ENCODE measurements at places on chromosomes 12 and 14.
A peak's percentile ranks its signal among the peaks of the same experiment; 100 is the strongest.

DNA sequence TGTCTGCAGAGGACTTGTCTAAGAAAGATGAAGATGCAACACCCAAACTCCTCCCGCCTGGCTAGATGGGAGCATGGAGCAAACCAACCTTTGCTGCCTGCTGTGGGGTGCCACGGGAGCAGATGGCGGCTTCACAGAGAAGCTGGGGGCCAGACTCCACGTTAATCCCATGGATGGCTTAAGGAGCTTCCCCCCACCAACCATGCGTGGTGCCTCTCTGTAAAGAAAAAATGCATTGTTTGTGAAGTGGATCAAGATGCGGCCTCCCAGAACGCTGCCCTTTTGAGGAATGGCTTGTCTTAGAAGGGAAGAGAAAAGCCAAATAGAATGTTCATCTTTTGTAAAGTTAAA, 15.6 kb downstream of the MVK start:
- DNase-seq: no peak

DNA sequence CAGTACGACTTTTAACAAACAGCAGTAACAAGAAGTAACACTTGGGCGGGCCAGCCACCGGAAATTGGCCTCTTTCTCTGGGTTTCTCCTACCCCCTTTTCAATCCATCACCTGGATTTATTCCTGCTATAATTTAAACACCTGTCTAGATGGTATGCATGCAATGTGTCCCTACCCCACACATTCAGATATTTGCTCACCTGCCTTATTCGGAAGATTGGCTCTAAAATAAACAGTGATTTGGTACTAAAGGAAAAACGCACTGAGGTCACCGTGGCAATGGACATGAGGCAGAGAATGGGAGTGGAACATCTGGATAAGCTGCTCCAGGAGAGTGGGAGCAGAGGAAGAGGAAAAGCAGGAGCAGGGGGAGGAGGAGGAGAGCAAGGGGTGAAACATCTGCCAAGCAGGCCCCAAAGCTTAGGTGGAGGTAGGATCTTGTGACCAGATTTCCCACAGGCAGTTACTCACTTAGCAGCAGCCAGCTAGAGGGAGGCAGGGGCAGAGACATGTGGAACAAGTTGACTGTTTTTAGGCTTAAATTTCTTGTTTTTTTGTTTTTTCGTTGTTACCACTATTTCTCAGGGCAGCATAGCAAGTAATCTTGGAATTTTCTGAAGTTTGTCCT, 150.9 kb downstream of the TTLL5 start:
- DNase-seq: no peak

DNA sequence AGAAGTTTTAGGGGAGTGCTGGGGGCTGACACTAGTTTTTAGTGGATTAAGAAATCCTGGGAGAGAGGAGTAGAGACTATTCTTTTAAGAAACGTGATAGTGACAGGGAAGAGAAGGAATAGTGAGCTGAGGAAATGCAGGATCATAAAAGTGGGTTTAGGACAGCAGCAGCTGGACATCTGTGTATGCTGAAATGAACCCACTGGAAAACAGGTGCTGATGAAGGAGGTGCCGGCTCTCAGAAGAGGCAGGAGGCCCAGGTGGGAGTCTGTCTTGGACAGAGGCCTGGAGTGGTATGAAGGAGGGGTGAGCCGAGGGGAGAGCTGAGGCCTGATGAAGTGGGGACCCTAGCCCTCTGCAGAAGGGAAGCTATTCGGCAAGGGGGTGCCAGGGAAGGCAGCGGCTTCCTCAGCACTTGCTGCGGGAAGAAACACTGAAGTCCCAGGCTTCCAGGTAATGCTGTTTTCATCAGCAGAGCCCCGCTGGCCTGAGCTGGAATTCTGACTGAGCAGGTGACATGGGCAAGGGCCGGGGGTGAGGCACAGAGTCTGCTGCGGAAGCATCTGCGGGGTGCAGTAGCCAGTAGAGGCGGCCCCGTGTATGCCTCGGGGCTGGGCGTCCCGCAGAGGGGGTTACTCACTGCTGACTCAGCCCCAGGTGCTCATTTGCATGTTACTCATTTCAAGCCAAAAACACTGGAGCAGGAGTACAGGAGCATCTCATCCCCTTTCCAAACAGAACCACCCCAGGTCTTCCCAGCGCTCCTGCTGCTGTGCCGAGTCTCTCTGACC, 89.7 kb downstream of the TMCC3 start:
- peak; percentile 70 for DNase-seq

GRCh38 chr12:101696251-101697196, 916 bp upstream of the CHPT1 start:
- no peak for DNase-seq

- no peak for DNase-seq
Observed at GRCh38 chr12:32303174-32303549, 96.2 kb upstream of the FGD4 start.

- DNase-seq: no peak
Observed at GRCh38 chr12:11702959-11703358, 53.5 kb downstream of the ETV6 start.

DNA sequence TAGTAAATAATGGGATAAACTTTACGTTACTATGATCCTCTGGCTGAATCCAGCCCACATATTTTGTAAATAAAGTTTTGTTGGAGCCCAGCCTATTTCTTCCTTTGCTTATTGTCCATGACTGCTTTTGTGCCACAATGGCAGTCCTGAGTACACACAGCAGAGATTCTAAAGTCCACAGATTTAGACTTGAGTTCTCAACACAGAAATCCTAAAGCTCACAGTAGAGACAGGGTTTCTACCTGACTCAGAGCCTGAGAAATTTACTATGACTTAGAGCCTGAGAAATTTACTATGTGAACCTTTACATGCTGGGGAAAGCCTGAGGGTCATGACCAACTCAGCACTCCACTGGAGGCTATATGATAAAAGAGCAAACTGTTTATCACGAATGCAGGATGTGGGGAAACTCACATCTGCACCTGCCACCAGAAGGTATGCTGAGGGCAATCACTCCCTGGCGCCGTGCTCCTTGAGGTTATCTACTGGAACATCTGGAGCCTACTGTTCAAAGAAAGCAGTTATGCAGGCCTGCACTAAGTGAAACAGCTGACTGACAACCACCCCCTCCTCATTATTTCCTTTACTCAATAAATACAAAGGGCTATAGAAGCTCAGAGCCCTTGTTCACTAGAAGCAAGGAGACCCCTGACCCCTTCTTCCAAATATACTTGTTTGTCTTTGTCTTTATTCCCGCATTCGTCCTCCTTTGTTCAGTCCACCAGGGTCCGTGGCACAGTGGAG, 52.6 kb upstream of the BICD1 start:
- no peak for DNase-seq

DNA sequence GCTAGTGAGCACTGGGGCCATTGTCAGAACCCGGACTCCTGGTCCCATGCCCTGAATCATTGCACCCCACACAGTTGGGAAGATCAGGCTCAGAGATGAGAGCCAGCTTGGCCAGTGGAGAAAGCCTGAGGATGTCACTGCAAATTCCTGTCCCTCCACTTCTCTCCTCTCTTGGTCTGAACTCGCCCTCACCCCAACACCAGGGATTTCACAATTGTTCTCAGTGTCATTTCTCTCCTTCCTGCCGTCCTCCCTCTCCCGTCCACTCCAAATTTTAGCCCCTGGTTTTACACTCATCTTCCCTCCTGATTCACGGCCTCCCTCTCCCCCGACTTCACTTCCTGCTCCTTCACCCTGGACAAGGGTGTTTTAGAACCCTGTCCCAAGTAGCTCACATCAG, 11.1 kb downstream of the KRT75 start:
- DNase-seq: no peak

DNA sequence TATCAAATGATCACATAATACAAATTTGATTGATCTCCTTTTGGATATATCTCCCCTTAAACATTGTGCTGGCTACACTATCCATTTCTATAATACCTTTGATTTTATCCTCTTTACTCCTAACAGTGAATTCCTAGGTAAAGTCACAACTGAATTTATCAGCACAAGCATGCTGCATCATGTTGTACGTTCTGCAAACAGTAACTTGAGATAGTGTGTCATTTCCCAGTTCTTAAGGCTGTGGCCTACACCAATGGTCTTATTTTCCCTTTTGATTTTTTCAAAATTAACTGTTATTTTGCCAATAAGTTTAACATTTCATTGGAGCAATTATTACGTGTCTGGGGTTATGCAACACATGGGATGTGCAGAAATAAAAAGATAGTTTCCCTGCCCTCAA, 24.8 kb downstream of the PRKCH start:
- DNase-seq: no peak

GRCh38 chr14:73723797-73724661, 9.8 kb upstream of the PNMA1 start:
- DNase-seq: no peak

GRCh38 chr14:68463299-68463698, 329.6 kb downstream of the ZFP36L1 start:
- DNase-seq: no peak

GRCh38 chr14:91229743-91230200, 14.7 kb downstream of the GPR68 start:
- no peak for DNase-seq

- no peak for DNase-seq
Observed at GRCh38 chr14:55867311-55867710, 250.9 kb upstream of the PELI2 start.

GRCh38 chr14:53896726-53897125, 59.9 kb downstream of the BMP4 start:
- DNase-seq: no peak

- DNase-seq: no peak
Observed at GRCh38 chr12:87866578-87867292, 162.5 kb downstream of the C12orf50 start.

GRCh38 chr12:119980242-119980641, 8.8 kb upstream of the BICDL1 start:
- no peak for DNase-seq

GRCh38 chr12:54988402-54989054, 4.0 kb upstream of the TESPA1 start:
- DNase-seq: no peak

DNA sequence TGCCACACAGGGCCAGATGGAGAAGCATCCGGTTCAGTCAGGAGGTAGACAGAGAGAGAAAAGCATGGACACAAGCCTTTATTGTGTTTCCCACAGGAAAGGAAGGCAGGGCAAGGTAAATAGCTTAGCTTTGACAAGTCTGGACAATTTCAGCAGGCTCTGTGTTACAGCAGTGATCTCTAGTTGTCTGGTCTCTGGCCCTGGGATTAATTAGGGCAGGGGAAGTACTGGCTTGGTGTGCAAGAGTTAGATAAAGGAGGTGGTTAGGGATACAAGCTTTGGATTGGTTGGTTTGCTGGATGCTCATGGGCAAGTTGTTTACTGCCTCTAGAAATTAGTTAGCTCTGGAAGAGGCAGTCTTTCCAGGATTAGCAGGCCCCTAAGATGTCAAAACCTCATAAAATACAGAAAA, 15.1 kb upstream of the NGDN start:
- no peak for DNase-seq

GRCh38 chr12:113727651-113728061, 238.5 kb downstream of the RBM19 start:
- DNase-seq: no peak

- no peak for DNase-seq
Observed at GRCh38 chr12:124704619-124705018, 137.2 kb upstream of the NCOR2 start.

DNA sequence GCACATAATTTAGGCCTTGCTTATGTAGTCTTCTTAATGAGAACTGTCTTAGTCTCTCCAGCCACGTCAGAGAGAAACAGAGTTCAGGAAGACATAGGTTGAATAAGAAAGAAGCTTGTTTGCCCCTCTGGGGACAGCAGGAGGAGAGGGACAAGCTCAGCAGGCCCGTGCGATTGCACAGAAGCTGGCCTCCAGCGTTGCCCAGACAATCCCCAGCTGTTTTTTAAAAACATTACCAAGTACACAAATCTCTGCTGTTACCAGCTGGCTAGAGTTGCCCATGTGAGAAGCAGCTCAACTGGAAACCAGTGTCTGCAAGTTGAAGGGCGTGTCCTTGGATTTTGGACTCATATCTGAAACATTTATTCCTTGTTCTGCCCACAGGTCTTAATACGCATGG, 232.6 kb downstream of the EFCAB11 start:
- DNase-seq: no peak

GRCh38 chr14:67942080-67942710, 122.6 kb downstream of the RAD51B start:
- DNase-seq: no peak

- no peak for DNase-seq
Observed at GRCh38 chr14:91059576-91060350, 678 bp downstream of the RPS6KA5 start.

- no peak for DNase-seq
Observed at GRCh38 chr14:106874350-106874749, 1348.0 kb downstream of the TMEM121 start.

DNA sequence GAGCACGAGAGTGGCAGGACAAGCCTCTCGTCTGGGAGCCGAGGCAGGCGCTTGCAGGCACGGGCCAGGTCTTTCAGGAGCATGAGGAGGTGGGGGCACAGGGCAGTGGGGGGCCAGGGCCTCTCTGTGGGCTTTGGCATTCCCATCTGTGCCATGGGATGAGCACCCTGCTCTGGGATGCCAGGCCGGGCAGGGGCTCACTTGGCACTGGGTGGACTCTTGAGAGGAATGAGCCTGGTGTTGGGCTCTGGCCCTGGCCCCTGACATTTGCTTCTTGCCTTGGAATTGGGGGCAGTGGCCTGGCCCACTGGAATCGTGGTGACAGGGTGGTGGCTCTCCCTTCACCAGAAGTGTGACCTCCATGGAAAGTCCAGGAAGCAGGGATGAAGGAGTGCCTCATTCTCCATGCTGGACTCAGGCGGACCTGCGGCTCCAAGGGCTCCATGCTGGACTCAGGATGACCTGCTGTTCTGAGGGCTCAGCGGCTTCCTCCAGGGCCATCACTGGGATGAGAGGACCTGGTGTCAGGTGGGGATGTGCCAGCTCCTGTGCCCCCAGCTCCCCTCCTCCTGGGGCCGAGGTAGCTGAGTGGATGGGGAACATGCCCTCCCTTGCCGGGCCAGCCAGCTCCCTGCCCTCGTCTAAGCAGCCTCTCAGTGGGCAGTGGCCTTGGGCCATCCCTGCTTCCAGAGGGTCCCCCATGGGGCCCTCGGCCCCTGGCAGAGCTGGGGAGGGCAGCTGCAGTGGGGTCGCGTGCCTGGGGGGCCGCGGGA, 220.3 kb downstream of the KIF26A start:
- no peak for DNase-seq

GRCh38 chr12:3259973-3260372, 182.8 kb downstream of the TSPAN9 start:
- DNase-seq: no peak

GRCh38 chr14:27727251-27727770, 1039.3 kb upstream of the FOXG1 start:
- DNase-seq: no peak

GRCh38 chr14:102737402-102738372, 39.6 kb upstream of the TRAF3 start:
- no peak for DNase-seq

- DNase-seq: no peak
Observed at GRCh38 chr14:96129128-96129736, 75.4 kb upstream of the BDKRB2 start.

DNA sequence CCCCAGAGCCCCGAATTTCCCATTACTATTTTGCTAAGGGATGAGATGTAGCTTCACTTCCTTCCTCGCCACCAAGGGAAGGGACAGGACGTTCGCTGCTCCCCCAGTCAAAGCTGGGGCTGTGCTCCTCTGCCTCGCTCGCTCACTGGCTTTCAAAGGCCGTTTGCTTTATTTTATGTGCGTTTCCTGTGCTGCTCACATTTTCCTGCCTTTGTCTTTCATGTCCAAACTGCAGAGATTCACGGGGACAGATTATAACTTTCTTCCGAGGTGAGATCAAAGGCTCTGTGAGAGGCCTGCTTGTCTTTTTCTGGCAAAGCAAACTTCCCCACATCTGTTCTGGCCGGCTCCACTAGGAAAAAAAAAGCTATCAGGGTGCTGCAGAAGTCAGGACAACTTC, 76.0 kb upstream of the FZD10 start:
- DNase-seq: no peak

Measured in NT2/D1 (cell line).